H9 (cell line): ENCODE measurements at places on chromosomes 7 and 10.

GRCh38 chr7:111098926-111099250 is 8.0 kb downstream of the LRRN3 start:
- DNase-seq = no peak

GRCh38 chr7:83931968-83932367 is 262.6 kb downstream of the SEMA3A start:
- no peak for DNase-seq

GRCh38 chr10:45280113-45280760 is 35.2 kb downstream of the OR13A1 start:
- DNase-seq = no peak

GRCh38 chr10:123800821-123801220 is 90.8 kb downstream of the CPXM2 start:
- no peak for DNase-seq

DNA sequence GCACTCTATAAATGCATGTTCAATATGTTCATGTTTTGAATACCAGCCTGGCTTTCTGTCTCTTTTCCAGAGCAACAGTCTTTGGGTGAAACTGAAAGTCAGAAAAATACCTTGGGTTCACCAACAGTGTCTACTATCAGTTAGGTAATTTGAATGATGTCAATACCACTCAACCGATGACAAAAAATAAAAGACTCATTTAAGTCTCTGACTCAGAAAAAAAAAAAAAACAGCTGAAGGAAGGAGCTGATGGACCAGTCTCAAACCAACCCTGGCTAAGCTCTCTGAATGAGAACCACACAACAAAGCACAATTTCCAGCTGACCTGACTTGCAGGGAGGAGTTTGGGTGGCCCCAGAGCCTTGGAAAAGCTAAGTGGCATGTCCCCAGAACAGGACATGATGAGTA is 42.5 kb downstream of the ABLIM1 start:
- DNase-seq = no peak

DNA sequence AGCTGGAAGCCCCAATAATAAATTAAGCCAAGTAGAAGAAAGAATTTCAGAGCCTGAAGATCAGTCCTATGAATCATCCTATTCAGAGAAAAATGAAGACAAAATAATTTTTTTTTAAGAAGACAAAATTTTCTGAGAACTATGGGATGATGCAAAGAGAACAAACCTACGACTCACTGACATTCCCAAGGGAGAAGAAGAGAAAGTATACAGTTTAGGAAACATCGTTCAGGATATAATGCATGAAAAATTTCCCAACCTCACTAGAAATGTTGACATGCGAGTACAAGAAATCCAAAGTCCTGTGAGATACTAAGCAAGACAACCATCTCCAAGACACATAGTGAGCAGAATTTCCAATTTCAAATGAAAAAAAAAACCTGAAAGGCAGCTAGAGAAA is 150.5 kb downstream of the THSD7A start:
- no peak for DNase-seq

DNA sequence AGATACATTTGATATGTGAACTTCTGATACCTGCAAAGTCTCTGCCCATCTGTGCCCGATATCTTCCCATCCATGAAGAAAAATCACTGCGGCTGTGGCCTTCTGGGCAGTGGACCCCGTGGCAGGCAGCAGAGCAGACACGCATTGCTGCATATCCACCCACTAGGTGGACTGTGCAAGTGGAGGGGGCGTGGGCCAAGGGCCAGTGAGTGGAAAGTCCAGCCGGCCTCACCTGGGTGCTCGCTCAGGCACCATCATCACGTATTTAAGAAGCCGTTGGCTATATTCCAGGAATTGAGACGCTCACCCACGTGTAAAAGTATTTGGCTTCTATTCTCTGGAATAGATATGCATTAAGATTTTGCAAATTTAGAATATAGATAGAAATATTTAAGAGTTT is 30.8 kb upstream of the SLC13A1 start:
- no peak for DNase-seq

GRCh38 chr10:68155615-68156210 is 46.4 kb downstream of the MYPN start:
- no peak for DNase-seq

- no peak for DNase-seq
Measured at GRCh38 chr7:4147926-4148620, 534.0 kb upstream of the FOXK1 start.

DNA sequence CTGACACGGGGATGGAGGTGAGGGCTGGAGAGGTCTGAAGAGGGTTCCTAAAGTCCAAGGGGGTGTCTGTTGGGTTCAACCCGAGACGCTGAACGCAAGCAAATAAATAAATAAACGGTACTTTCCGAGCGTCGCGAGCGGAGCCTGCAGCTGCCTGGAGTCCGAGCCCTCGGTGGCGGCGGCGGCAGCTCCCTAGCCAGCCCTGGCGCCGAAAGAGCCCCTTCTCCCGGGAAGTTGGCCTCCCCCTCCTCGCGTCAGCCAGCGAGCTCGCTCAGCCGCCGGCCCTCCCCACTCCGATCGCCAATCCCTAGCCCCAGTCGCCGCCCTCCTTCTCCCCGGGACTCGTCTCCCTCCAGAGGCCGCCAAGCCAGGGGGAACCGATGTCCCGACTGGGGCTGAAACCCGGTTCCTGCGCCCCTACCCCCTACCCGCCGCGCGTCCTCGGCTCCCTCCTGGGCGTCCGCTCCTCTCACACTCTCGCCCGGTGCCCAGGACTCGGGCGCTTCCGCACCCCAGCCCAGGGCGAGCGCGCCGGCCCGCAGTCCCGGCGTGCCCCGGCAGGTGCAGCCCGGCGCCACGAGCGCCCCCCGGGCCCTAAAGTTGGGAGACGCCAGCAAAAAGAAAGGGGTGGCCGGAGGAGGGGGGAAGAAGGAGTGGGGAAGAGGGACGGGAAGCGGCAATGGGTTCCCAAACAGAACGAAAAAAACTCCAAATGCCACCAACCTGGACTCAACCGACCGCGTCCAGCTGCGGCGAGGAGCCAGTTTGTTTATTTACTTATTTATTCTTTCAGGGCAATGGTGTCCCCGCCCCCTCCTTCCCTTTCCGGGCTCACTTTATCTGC is at the start of gene GFRA1:
Gene GFRA1, minus strand, starts transcription at position 767 of the 844 bp plus-strand sequence. CDS start 1,177 bp downstream, outside the sequence.
- DNase-seq = peak; percentile 55

DNA sequence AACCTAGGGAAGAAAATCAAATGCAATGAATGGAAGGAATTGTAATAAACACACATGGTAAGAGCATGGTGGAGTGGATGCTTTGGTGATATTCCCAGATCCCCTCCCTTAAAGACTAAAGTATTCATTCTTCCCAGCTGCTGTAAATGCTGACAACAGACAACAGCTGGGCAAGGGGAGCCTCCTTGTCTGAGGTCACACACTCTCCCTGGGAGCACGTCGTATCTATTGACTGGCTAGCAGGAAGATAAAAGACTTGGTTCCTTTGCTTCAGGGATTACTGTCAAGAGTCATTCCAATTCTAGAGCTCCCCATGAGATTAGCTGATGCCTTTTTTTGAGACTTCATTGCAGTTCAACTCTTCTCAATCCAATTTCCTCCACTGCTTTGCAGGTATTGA is 443.5 kb upstream of the ETV1 start:
- DNase-seq = no peak

DNA sequence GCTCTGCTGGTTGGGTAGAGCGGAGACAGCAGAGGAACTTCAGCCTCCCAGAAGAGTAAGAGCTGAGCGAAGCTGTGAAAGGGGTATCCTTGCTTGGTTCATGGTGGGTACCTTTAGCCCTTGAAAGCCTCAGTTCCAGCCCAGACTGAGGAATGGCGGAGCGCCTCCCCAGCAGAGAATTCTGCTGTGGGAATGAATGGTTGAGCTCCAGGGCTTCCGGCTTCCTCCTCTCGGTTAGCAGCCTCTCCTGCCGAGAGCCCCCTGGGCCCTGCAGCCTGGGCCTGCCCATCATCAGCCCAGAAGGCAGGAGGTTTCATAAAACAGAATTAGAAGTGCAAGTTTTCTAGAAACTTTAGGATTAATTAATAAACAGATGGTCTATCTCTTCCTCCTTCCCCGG is 79.9 kb upstream of the ANLN start:
- no peak for DNase-seq

- no peak for DNase-seq
Measured at GRCh38 chr10:103861505-103861904, 6.1 kb upstream of the SH3PXD2A start.

DNA sequence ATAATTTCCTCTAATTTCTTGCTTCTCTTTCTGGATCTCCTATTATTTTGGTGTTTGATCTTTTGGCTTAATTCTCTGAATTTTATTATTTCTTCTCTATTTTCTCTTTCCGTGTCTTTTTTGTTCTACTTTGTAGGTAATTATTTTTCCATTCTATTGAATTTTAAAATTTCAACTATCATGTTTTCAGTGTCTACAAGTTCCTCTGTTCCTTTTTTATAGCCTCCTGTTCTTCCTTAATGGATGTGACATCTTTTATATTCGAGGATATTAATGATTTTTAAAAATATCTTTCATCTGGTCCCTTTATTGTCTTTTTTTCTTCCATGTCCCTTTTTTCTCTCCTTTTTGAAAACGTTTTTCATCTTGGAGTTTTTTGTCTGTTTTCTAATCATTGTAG is 11.1 kb downstream of the CDC123 start:
- no peak for DNase-seq

DNA sequence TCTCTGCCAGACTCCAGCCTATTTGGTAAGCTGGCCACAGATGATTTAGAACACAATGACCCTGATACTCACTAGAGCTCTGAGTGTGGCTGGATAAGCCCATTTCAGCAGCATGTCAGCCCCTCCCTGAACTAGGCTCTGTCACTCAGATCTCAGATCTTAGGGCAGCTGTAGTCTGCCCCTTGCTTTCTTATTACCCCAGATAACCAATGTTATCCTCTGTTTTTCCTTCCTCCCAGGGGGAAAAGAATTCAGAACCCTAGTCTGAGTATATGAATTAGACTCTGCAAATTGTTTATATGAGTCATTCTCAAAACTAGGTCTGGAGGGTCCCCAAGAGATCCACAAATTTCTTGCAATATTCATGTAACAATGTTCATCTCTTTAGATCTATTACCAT is 286.2 kb downstream of the KCNMA1 start:
- DNase-seq = no peak

- DNase-seq = no peak
Measured at GRCh38 chr7:149291036-149291780, 29.2 kb downstream of the ZNF783 start.

DNA sequence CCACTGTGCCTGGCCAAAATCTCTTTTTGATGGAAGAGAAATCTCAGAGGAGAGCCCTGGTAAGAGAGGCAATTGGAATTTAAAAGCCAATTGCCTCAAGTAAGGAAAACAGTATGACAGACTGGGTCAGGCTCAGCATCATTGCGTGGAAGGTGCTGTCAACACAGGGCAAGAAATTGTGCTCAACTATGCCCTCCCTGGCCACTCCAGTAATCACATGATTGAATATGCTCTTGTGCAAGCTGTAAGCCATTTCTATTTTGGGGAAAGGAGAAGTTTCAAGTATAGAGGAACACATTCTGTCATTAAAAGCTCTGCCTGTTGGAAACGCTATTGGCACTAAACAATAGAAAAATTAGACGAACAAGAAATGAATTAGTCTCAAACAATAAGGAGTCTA is 1127.7 kb downstream of the REEP3 start:
- DNase-seq = peak; percentile 36

DNA sequence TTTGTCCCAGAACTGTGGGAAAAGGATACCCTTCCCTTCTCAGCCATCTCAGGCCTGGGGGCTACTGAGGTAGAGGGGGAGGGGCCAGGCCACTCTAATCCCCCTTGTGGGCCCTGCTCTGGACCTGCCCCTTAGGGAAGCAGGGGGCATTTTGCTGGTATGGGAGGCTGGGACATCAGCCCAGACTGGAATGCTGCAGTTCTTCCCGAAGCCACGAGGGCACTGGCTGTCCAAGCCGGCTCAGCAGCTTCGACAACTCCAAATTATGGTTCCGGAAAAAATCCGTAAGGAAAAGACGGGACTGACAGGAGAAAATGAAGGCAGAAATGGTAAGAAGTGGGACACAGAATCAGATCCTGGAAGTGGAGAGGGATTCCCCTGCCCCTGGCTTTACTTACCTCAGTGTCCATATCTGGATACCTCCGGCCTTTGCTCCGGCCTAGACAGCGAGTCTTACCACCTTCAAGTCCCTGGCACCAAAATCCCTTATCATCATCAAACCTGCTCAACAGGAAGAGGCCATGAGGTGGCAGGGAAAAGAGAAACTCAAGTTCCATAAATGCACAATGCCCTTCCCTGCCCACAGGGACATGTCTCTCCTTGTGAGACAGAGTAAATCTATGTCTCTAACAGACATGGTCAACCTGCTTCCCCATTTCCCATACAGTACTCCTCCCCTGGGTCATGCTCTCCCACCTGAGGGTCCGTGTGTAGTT is 9.0 kb downstream of the NDST2 start:
- DNase-seq = no peak

- no peak for DNase-seq
Measured at GRCh38 chr7:36523371-36524101, 133.9 kb downstream of the ANLN start.

- DNase-seq = no peak
Measured at GRCh38 chr7:130401578-130401977, 21.3 kb downstream of the CPA1 start.

DNA sequence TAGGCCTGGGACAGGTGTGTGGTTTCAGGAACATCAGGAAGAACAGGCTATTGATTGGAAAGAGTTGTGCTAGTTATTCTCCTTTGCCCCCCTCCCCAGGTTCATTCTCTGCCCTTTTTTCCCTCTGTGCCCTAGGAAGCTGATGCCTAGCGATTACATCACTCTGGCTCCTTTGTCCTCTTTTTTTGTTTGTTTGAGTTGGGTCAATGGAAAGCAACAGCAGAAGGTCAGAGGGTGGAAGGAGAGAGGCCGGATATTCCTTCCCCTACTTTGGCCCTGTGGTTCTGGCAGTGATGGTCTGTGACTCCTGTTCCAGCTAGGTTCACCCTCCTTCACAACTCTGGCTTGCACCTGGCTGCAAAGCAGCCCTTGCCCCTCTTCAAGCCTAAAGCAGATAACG is 18.9 kb downstream of the LOXL4 start:
- DNase-seq = no peak

DNA sequence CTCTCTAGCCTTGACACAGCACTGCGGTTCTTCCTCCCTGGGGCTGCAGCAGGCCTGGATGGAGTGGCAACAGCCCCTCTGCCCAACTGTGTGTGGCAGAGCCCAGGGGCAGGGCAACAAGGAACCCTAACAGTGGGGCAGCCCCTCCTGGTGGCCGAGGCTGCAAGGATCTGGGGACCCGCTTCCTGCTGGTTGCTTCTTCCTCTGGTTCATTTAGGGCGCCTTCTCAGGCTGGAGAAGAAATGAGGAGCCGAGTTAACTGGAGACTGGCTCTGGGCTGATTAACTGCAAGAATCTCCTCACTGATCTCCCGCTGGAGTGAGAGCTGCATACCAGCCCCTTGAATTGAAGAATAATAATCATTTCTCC is 80.1 kb upstream of the EMX2 start:
- DNase-seq = peak; percentile 63

DNA sequence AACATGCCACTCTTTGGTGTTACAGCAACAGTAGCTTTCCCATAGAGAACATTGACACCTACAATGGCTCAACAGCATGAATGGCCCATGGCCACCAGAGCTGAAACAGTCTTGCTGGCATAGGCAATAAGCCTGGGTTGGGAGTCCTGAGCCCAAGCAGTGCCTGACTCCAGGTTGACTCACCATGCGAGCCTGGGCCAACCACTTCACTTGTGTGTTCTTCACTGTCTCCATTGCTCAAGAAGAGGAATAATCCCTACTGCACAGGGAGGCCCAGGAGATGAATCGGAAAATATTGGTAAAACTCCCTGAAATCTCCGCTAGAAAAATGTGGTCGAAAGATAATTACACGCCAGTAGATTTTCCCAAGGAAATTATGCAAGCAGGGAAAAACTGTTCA is 89.2 kb upstream of the INHBA start:
- DNase-seq = no peak

- peak; percentile 96 for DNase-seq
Measured at GRCh38 chr10:44316187-44316921, 68.5 kb downstream of the CXCL12 start.

GRCh38 chr7:127566242-127566641 is 19.2 kb downstream of the GCC1 start:
- no peak for DNase-seq
